Tibial nerve (tissue), 4 donors: ENCODE measurements at places on chromosomes 13 and 19.

- DNase-seq, result no peak
- no peaks in the 10 kb centered on the region for H3K27me3 ChIP-seq
- H3K27ac ChIP-seq, result no peak overlapping the region
- no peak overlapping the region for H3K4me3 ChIP-seq
- H3K4me1 ChIP-seq, result no peaks in the 10 kb centered on the region
Observed at GRCh38 chr19:45352471-45352870, 11.9 kb downstream of the KLC3 start.

GRCh38 chr13:33639626-33640080 is 178.3 kb upstream of the RFC3 start:
- no peak overlapping the region for H3K27ac ChIP-seq
- H3K4me3 ChIP-seq, result no peak overlapping the region
- DNase-seq, result no peak

DNA sequence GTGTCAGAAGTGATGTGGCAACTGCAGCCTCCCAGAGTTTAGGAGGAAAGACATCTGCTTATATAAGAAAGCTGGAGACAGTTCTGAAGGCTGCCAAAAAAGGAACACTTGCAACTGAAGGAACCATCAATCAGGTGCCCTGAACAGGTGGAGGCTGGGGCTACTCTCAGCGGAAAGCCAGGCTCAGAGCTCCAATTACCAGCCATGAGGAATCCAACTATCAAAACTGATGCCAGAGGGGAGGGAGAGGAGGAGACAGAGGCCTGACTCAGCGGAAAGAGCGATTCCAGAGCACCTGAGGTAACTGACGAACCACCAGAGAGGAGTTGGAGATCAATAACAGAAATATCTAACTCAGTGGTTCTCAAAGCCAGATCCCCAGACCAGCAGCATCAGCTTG is 24.3 kb downstream of the LEUTX start:
- no peaks in the 10 kb centered on the region for H3K4me1 ChIP-seq
- no peak overlapping the region for H3K27ac ChIP-seq
- H3K36me3 ChIP-seq, result no peaks in the 10 kb centered on the region
- H3K27me3 ChIP-seq, result peaks cover 12% of the 10 kb centered on the region

DNA sequence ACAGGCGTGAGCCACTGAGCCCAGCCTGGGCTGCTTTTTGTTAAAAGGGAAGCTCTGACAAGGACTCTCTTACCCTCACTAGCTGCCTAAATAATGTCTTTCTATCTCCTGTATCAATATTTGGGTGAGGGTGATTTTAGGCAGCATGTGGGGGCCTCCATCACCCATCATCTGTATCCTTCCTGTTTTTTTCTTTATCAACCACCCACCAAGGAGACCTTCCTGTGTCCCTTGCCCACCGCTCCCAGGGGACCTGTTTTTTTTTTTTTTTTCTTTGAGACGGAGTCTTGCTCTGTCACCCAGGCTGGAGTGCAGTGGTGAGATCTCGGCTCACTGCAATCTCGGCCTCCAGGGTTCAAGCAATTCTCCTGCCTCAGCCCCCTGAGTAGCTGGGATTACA is 5.4 kb upstream of the NDUFB7 start:
- peaks cover 12% of the 10 kb centered on the region for H3K4me1 ChIP-seq
- H3K4me3 ChIP-seq, result no peak overlapping the region
- no peak for DNase-seq
- no peak overlapping the region for H3K27ac ChIP-seq
- no peaks in the 10 kb centered on the region for H3K27me3 ChIP-seq

DNA sequence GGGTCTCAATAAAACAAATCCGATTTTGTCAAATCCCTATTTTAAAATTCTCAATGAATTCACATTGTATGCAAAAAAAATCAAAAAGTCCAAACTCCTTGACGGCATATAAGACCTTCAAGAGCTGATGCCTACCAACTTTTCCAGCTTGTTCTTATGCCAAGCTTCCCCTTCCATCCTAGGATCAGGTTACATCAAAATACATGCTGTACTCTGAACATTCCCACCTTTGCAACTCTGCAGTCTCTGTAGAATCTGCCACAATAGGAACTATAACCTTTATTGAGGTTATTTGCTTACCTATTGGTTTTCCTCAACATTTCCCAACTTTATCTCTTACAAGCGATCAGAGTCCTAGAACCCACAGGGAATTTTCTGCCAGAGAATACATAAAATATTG is 7.9 kb downstream of the KBTBD7 start:
- peaks cover 15% of the 10 kb centered on the region for H3K36me3 ChIP-seq
- H3K4me3 ChIP-seq, result no peak overlapping the region
- H3K27ac ChIP-seq, result no peak overlapping the region
- no peaks in the 10 kb centered on the region for H3K27me3 ChIP-seq
- H3K4me1 ChIP-seq, result no peaks in the 10 kb centered on the region

- H3K4me1 ChIP-seq, result no peaks in the 10 kb centered on the region
- no peaks in the 10 kb centered on the region for H3K27me3 ChIP-seq
- H3K36me3 ChIP-seq, result no peaks in the 10 kb centered on the region
- no peak overlapping the region for H3K4me3 ChIP-seq
- no peak for DNase-seq
Observed at GRCh38 chr19:41666075-41666474, 22.0 kb downstream of the CEACAM7 start.
